Cortex of kidney (tissue), 1 donor: ENCODE measurements at places on chromosomes 6 and 20.

DNA sequence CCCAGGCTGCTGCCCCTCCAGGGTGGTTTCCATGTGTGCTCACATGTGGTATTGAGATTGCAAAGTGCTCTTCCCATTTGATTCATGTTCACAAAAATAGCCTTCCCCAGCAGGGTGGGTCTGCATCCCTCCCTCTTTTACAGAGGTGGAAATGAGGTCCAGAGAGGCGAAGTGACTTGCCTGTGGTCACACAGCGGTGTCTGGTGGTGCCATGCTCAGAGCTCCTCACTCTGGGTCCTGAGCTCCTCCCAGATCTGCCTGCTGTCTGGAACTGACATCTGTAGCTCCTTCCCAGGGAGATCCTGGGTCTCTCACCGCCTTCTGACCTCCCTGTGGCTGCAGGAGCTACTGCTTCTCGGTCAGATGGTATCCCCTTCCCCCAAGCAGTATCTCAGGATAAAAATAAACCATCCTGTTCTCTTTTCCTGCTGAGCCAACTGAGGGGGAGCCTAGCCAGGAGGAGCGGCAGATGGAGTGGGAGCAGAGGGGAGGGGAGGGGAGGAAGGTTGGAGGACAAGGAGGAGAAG lies 11.9 kb downstream of the CD40 start:
- no peak for DNase-seq

DNA sequence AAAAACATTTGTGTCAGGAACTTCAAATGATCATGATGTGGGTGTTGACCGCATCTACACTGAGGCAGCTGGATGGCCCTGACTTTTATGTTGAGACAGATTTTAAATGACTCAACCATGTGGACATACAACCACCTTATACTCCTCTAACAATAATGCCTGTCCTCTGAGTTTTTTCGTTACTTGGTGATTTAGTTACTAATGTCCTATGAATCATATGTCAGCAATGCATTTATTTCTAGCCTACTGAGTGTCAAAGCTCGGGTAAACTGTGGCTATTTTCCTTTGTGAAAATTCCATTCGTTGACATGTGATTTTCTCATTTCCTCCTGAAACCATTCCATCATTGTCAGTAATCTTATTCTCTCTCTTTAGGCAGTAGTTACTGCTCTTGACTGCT lies 38.9 kb upstream of the NKX2-4 start:
- DNase-seq = no peak

DNA sequence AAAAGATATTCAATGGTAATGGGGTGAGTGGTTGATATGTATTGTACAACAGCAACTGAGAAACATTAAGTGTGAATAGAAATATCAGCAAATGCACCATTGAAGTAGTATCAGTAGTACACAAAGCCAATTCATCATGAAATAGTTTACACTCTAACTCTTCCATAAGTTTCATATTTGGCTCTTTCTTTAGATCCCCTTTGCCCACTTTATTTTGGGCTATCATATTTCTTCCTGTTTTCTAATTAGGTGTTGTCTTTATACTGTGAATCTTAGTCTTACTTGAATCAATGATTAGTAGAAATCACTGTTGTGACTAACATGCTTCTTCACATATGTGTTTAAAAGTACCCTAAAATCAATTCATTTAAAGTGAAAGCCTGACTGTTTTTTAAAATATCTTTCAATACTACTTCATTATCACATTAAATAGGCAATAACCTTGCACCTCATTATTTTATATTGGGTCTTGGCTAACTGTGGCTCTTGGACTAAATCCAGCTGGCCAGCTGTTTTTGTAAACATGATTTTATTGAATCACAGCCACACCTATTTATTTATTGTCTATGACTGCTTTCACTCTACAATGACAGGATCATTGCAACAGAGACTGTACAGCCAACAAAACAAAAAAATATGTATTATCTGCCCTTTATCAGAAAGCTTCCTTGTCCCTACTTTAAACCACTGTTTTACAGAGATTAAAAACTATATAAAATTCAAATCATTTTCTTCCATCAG lies 38.9 kb downstream of the EYS start:
- DNase-seq = no peak

DNA sequence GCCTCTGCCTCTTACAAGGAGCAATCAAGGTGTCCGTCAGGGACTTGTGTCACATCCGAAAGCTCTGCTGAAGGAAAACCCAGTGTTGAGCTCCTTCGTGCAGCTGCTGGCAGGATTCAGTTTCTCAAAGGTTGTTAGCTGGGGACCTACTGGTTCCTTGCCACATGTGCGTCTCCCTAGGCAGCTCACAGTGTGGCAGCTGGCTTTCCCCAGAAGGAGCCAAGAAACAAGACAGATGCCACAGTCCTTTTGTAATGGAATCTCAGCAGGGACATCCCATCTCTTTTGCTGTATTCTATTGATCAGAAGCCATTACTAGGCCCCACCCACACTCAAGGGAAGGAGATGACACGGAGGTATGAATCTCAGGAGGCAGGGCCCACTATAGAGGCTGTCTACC lies 488.8 kb downstream of the CD83 start:
- no peak for DNase-seq

DNA sequence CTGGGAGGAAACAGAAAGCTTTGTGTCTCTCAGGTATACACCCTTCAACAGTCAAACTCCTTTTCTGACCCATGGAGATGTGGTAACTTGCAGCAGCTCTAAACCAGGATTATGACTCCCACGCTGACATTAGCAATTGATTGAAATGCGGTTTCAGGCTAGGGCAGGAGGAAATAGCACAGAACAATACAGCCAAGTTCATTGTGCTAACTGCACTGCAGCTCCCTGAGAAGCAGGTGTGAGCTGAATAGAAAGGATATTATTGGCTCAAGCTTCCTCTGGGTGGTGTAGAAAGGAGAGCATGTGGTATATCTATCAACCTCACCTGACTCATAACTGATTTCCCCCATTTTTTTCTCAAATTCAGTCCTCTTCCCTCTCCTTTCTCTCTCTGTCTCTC lies 612.3 kb upstream of the BTBD3 start:
- no peak for DNase-seq

GRCh38 chr6:43090559-43090956 lies 14.4 kb downstream of the PTK7 start:
- no peak for DNase-seq

- no peak for DNase-seq
These were observed 1195.9 kb upstream of the MAP3K7 start for GRCh38 chr6:91782802-91783201.

DNA sequence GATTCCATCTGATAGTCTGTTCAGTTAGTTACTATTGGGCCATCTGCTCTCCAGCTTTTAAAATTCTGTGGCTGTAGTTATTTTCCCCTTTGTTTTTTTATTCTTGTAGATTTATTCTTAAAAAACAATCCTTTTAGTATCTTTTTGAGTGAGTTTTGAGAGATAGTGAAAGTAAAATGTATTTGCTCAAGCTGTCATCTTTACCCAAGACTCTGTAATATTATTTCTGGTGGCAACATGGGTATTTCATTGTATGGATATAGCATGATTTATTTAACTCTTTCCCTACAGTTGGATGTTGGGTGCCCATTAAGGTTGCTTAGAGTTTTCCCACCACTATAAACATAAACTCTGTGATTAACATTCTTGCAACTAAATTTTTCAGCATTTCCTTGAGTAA lies 24.6 kb downstream of the STK4 start:
- no peak for DNase-seq

DNA sequence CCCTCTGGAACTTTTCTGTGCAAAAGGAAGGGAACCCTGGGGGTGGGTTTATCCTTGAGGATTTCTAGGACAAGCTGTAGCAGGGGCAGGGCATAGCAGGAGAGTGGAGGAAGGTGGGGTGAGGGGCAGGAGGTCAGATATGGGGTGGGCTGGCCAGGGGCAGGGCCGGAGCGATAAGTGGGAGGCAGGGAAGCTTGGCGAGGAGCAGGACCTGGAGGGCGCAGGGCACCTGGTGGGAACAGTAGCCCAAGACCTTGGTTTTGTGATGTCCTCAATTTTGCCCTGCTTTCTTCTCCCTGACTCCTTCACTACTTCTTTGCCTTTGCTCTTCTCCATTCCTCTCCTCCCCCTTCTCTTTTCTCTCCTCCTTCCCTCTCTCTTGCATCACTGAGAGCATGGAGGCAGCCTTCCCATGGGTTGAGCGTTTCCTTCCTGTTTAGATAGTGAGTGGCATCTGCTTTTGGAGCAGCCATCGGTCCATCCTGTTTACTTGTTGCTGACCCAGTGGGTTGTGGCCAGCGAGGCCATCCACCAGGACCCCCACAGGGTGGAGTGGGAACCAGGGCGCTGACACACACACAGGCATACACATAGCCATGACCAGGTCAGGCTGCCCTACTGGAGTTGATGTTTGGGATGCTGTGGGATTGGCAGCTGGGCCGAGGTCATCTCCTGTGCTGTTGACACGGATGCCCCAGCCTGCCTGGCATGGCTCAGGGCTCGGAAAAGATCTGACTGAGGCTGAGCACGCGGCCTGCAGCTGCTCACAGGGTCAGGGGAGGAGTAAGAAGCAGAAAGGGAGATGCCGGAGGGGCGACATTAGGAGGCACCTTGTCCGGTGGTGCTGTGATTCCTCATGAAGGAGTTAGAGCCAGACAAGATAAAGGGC lies 121.0 kb upstream of the RNF24 start:
- no peak for DNase-seq
